H7 (cell line): ENCODE measurements at places on chromosomes 6 and 20. TPM values are rescaled to one million over a fixed set of nuclear protein-coding genes. Genes with fewer than 3 reads are reported as not detected.

- DNase-seq: no peak
These were observed 24.6 kb downstream of the ATG5 start for GRCh38 chr6:106300944-106301343.

- no peak for DNase-seq
These were observed 15.0 kb downstream of the BLTP3A start for GRCh38 chr6:34806738-34807453.

GRCh38 chr6:124961777-124962638, at the start of gene RNF217:
TSS of gene RNF217 (plus strand) at chr6:124962437. CDS start at chr6:124962545, 108 bp downstream.
- DNase-seq: peak; percentile 82

- DNase-seq: no peak
These were observed 111.6 kb upstream of the EYA4 start for GRCh38 chr6:133129556-133129955.

- DNase-seq: no peak
These were observed 43.0 kb upstream of the NELFCD start for GRCh38 chr20:58938078-58938477.

DNA sequence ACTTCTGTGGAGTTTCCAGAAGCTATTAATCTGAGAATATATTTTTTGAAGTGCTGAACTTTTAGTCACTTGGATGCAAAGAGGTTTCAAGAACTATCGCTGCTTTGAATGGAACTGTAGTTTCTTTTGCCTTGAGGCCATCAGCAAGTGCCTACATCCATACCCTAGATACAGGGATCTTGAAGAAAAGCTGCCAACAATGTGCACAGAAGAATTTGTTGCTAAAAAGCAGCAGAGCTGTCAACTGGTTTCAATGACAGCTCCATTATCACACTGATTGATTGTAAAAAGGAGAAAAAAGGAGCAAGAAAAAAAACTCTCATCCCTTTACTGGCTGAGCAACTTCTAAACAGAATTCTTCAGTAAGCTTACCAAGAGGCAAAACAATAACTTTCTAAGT, 251.0 kb upstream of the NRSN1 start:
- DNase-seq: no peak

Gene GATA5
- total RNA-seq: 0.55 and 1.5 TPM in 2 replicates

DNA sequence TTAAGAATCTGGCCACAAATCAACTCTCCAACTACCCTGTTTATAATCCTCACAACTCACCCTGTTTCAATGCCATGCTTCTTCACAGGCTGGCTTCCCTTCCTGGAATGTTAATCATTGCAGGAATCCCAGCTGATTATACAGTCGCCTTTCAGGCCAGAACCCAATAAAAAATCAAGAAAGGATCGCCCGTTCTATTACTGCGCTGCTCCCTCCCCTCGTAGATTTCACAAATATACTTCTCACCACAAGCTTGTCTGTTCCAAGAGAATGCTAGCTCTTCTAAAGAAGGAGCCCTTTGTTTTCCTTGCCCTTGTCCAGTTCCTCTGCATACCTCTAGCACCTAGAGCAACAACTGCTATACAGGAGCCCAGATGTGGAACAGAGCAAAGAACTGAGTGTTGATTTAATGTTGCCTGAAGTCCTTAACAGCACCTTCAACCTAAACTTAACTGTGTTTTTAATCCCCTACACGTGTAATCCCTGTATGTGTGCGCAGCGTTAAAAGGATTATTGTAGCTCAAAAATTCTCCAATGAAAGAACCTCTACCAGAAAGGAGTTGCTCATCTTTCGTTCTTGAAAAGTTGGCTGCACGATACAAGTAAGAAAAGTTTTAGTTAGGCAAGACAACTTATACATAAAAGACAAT, 988 bp downstream of the ECHDC1 start:
- peak; percentile 33 for DNase-seq

DNA sequence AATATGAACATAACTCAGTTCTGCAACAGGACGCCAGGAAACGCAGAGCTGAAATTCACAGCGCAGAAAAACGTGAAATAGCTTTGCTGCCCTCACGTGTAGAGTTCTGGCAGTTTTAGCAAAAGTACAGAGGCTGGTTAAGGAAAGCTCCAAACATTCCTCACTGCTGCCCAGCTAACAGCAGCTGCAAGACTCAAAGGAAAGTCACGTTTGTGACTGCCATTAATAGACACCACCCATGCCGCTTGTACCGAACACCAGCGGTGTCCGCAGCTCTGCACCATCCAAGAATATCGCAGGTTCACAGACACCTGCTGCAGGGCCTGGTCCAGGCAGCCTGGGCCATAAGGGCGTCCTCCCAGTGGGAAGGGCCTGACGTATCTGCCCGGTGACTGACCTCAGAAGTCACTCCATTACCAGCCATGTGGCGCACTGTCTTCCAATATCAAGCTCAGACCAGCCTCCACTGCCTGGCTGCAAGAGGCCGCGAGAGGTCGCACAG, 61.4 kb downstream of the WDR27 start:
- DNase-seq: no peak

Gene EYA4
- total RNA-seq: 0.10 and 0.30 TPM in 2 replicates

DNA sequence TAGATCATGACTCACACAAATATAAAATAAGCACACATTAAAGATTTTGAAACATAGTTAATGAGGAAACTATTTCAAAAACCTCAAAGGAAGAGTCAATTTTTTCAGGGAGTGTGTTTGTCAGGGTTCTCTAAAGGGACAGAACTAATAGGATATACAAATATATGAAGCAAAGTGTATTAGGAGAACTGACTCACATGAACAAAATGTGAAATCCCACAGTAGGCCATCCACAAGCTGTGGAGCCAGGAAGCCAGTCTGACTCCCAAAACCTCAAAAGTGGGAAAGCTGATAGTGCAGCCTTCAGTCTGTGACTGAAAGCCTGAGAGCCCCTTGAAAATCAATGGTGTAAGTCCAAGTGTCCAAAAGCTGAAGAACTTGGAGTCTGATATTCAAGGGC, 898.0 kb upstream of the EYS start:
- DNase-seq: no peak

GRCh38 chr6:19435755-19436154, 401.4 kb upstream of the ID4 start:
- DNase-seq: no peak

- DNase-seq: no peak
These were observed 224.8 kb upstream of the MAP3K7 start for GRCh38 chr6:90811596-90812226.

- DNase-seq: no peak
These were observed 318.9 kb downstream of the TAF4 start for GRCh38 chr20:61746781-61747180.

GRCh38 chr6:150076196-150076893, 7.4 kb upstream of the ULBP3 start:
- peak; percentile 54 for DNase-seq

GRCh38 chr6:100084316-100084990, 90.4 kb upstream of the MCHR2 start:
- no peak for DNase-seq

DNA sequence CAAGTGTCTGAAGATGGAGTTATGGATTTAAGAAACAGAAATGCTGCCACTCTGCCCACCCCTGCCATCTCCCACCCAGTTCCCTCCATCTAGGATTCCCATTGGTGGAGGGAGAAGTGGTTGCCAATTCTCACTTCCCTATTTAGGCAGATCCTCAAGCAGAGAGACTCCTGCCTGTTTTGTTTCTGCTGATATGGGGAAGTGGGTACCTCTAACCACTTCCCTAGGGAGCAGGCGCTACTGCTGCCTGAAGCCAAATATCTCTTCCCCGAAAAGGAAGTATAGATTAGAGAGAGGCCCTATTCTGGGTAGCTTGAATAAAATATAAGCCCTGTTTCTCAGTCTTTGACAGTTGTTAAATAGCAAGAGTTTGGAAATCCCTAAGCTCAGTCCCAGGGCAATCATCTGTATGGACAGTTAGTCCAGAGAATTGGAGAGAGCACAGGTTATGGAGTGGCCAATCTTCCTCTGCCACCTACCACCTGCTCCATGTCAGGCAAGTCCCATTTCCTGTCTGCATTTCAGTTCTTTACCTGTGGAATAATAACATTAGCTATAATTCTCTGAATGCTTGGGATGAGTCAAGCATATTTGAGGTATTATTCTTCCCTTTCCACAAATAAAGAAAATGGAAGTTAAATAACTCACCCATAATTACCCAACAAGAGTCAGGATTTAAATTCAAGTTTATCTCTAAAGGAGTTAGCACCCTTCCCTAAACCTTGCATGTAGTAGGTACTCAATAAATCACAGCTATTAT, 2.6 kb upstream of the ADGB start:
- DNase-seq: no peak

Gene TCF21
- 0.03 TPM in 1 of 2 replicates, not detected in the other for total RNA-seq

DNA sequence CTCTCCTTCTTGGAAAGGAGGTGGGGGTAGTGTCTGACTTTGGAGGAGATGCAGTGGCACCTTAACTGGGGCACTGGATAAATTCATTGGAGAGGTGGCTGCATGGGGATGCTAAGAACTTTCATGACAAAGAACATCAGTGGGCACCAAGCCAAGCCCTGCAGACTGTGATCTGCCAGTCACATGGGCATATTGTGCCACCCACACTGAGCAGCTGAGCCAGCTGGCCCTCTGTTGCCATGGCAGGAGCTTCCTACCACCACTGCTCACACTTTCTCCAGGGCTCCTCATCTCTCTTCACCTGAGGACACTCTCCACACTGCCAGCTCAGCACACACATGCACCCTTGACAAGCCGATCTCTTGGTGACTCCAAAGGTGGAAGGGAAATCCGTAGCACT, 715.6 kb downstream of the QKI start:
- DNase-seq: no peak

DNA sequence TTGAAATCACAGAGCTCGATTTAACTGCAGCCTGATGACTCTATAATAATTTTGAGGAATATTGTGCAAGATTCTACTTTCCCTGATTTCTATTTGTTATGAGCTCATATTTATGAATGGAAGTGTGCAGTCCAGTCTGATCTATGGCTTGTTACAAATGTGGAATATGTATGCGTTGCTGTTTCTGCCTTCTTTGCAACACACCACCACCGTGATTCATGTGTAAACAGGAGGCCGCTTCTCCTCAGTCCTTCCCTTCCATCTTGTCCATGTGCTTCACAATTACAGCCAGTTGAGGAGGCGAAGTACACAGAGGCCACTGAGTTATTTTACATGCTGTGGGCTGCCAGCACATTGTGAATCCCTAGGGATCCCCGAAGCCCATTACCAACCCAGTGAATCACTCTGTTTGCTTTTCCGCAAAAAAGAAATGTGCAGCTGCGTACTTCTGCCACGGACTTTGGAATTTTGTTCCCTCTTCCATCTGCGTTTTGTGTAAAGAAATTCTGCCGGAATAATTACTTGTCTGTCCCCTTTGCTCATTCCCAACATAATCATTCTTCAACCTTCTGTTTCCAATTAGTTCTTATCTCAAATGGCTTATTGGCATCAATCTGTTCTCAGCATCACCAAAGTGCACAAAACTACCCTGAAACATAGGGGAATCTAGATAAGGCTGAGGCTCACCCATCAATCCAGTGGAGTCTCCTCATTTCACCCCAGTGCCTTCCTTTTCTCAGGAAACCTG, 551.6 kb upstream of the CITED2 start:
- no peak for DNase-seq

DNA sequence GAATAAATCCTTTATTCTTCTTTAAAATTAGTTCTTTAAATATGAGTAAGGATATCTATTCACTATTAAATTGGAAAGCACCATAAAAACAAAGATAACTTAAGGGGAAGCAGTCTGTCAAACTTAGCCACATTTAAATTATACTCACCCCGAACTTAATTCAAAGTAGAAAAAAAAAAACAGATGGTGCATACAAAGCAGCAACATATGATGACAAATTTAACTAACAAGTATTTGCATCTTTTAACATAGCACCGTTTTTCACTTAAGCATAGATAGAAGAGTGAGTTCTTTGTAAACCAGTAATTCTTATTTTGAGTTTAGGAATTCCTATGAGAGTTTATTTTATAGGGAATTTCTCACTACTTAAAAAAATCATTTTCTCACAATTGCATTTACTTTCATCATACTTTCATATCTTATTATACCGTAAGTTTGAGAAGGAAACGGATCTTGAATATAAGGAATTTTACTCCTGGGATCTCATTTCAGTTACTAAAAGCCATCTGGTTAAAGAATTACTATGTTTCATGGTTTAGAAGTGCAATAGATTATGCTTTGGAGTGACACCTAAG, 828.2 kb upstream of the MAP3K7 start:
- no peak for DNase-seq

Gene TRIM15
- total RNA-seq: 0.55 TPM in 1 of 2 replicates, not detected in the other

DNA sequence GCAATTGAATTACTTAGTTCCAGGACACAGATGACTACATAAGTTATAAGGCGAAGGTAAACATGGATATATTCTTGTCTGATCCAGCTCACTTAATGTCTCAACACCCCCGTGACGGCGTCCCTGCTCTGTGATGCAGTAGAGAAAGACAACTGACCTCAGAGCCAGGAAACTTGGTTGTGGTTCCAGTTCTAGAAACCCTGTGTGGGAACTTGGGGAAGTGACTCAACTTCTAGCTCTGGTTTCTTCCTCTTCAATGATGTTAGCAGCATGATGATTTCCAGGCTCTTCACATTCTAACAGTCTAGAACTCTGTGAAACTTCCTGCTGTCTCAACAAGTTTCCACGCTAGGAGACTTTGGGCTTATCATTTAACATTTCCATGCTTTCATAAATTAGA, 18.4 kb downstream of the LAMA4 start:
- no peak for DNase-seq

Gene ZNF165
- 2.1 and 3.5 TPM in 2 replicates for total RNA-seq

Gene TCP11
- 0.31 TPM in 1 of 2 replicates, not detected in the other for total RNA-seq

Gene GTPBP2
- total RNA-seq: 59.0 and 64.2 TPM in 2 replicates

GRCh38 chr6:49764571-49765236, 20.5 kb upstream of the CRISP3 start:
- DNase-seq: no peak

DNA sequence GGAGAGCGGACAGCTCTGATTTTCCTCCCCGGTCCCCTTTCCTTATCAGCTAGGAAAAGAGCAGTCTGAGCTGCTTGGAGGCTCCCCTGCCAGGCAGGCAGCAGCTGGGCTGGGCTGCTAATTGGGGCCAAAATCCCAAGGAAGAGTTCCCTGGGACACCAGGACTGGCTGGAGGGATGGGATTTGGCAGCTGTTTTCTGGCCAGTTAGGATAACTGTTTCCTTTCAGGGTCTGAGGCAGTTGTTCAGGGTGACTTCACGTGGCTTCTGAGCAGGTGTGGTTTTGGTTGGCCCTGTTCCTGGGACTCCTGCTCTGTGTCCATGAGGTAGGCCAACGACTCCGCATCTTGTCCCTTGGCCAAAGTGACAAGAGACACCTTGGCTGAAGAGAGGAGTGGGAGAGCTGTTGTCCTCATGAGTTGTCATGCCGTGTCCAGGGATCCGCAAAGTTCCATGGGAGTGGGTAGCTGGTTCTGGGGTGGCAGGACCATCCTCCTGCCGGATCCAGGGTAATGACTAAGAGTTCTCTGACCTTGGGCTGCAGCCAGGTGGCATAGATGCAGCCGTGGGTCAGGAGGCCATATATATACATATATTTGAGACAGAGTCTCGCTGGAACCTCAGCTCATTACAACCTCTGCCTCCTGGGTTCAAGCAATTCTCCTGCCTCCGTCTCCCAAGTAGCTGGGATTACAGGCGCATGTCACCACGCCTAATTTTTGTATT, 21.2 kb downstream of the MRPS18A start:
- no peak for DNase-seq

Gene VSX1
- not detected in 2 replicates for total RNA-seq
